Lower leg skin (tissue), 4 donors: ENCODE measurements at places on chromosomes 5 and 9.

DNA sequence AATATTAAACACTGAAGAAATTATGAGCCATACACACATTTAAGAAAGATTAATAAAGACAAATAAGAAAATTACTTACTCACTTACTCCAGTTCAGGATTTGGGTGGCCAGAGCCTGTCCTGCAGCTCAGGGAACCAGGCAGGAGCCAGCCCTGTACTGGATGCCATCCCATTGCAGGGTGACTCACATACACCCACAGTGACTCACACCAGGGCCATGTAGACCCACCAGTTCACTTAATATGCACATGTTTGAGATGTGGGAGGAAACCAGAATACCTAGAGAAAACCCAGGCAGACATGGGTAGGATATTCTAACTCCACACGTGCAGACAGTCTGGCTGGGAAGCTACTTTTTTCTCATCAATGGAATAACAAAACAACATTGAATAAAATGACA is 49.6 kb upstream of the ADRB2 start:
- no peak for DNase-seq

DNA sequence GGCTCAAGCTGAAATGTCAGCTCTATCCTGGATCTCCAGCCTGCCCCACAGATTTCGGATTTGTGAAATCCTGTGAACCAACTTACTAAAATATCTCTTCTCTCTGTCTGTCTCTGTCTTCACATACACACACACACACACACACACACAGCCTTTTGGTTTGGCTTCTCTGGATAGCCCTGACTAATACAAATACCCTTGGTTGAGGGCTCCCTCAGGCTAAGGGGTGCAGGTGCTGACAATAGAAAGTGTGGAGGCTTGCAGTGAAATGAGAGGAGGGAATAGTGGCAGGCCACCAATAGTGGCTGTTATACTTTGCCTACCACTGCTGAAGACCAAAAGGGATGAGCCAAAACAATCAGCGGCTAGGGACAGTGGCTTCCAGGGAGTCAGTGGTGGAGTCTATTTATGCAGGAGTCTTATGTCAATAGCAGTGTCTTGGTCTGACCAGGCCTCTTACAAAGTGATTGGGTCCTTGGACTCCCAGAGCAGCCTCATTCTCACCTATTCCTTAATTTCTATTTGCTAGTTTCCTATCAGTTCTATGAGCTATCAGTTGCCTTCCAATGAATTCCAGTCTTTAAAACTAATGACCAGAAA is 93.2 kb upstream of the GAS1 start:
- DNase-seq, result no peak

- no peak for DNase-seq
Measured at GRCh38 chr9:7212101-7212500, 454.3 kb downstream of the KDM4C start.

- DNase-seq, result no peak
Measured at GRCh38 chr9:93810028-93810971, 144.9 kb downstream of the BARX1 start.

GRCh38 chr9:34408173-34408572 is 31.5 kb upstream of the MYORG start:
- DNase-seq, result no peak

DNA sequence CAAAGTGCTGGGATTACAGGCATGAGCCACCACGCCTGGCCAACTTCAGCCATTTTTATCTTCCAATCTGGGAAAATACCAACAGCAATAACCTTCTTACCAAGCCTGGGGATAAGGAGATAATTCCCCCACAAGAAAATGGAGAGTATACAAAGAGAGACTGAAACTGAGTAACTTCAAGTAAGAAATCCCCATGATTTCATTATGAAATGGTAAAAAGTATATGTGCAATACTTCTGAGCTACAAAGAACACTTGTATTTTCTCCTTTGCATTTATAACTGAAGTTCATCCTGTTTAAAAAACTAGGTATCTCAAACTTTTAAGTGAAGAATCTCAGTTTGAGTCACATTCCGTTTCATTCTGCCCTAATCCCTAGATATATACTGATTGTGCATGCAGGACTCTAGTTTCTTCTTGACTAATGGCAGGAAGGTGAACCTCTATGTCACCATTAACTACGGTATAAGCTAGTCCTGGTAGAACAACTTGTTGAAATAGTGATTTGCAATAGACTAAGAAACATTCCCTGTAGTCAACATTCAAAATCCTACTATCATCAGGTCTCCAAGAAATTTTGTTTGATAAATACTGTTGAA is 2071.4 kb downstream of the MAT2B start:
- no peak for DNase-seq

GRCh38 chr9:98665501-98665900 is 43.2 kb downstream of the GABBR2 start:
- DNase-seq, result no peak

DNA sequence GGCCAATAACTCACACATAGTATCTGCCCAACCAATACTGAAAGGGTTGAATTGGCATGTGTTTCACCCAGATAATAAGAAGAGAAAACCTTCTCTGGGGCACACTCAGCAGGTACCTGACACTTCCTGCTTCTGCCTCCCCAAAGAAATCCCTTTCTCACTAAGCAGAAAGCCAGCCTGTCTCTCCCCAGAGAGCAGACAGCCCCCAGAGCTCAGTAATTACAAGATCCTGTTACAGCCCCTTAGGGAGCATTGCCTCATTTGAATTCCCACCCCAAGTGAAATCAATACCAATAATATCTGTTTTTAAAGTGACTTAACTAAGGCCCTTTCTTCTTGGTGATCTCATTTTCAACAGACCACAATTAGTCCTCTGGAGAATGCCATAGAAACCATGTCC is 38.5 kb upstream of the FOXI1 start:
- no peak for DNase-seq

DNA sequence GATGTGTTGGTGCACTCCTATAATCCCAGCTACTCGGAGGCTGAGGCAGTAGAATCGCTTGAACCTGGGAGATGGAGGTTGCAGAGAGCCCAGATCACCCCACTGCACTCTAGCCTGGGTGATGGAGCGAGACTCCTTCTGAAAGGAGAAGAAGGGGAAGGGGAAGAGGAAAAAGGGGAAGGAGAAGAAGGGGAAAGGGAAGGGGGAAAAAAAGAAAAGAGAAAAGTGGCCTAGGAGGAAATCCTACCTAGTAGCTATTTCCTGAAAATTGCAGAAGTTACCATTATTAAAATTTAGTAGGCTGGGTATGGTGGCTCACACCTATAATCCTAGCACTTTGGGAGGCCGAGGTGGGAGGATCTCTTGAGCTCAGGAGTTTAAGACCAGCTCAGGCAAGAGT is 67.4 kb downstream of the ARRDC3 start:
- no peak for DNase-seq

DNA sequence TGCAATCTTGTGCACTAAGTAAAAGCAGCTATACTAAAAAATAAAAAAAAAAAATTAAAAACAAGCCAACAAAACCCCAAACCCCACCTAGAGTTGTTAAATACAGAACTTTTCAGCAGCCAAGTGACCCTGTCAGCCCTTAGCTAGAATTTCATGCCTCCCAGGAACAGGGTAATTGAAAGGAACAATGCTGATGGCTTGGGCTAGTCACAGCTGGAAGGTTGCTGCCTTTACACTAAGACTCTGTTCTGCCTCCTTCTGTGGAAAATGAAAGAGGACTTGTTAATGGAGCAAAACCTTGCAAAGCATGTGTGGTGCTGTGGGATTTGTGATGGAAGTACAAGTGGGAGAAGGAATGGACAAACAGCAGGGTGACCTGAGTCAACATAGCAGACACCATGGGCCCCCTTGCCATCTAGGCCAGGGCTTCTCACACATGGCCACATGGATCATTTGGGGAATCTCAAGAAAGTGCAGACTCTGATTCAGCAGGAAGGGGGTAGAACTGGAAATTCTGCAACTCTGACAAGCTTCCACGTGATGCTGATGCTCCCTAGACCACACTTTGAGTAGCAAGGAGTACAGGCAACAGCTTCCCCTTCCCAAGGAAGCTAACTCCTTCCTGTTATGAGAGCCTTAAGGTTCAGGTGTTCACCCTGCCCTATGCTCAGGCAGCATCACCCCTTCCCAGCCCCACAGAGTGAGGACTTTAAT is 14.9 kb upstream of the TMEM252 start:
- no peak for DNase-seq

DNA sequence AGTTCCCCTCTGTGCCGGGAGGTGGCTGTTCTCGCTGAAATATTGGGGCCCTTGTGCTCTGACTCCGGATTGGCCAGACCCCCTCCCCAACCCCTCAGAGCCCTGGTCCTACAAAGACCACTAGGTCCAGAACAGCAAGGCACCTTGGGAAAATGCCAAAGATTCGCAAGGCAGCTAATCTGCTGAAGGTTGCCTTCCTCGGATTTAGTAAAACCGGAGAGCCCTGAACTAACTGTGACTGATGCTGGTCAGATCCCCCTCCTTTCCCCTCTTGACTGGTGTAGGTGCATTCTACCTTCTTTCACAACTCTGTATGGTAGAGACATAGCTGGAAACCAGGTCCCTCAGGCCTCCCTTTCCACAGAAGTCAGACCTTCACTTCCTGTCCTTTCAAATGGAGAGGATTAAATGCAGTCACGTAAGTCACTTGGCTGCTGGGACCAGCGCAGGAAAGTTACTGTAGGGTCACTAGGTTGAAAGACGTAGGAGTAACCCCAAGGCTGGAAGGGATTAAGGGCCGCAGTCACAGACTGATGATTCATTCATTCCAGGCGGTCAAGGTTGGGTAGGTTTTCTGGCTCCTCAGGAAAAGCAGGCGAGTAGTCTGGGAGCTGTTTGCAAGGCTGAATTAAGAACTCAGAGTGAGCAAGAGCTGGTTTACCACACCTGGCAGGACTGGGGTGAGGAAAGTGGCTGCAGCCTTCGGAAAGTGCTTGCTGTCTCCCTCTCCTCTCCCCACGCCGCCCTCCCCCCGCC is 5.3 kb downstream of the BARX1 start:
- DNase-seq, result no peak

GRCh38 chr9:20405078-20405477 is 217.2 kb downstream of the MLLT3 start:
- DNase-seq, result no peak

DNA sequence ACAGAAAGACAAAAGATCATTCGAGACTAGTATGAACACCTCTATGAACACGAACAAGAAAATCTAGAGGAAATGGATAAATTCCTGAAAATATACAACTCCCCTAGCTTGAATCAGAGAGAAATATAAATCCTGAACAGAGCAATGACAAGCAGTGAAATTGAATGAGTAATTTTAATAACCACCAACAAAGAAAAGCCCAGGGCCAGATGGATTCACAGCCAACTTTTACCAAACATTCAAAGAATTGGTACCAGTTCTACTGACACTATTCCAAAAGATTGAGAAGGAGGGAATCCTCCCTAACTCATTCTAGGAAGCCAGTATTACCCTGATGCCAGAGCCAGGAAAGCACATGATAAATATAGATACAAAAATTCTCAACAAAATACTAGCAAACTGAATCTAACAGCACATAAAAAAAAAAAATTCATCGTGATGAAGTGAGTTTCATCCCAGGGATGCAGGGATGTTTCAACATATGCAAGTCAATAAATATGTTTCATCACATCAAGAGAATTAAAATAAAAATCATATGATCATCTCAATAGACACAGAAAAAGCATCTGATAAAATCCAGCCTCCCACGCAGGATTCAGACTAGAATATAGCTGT is 25.2 kb upstream of the PTGER4 start:
- no peak for DNase-seq
